Naive thymus-derived CD4-positive, alpha-beta T cell (primary cell): ENCODE measurements at places on chromosomes 16 and 17. TPM values are rescaled to one million over a fixed set of nuclear protein-coding genes. Genes with fewer than 3 reads are reported as not detected.
A peak's percentile ranks its signal among the peaks of the same experiment; 100 is the strongest.

C16orf96 gene
- polyA plus RNA-seq = not detected

MARCHF10 gene
- 0.43 TPM for polyA plus RNA-seq

CA4 gene
- polyA plus RNA-seq = not detected

C1QTNF8 gene
- polyA plus RNA-seq = not detected

BAIAP2 gene
- polyA plus RNA-seq = 4.9 TPM

PABPN1L gene
- polyA plus RNA-seq = not detected

RASL10B gene
- polyA plus RNA-seq = 0.37 TPM

ENPP7 gene
- not detected for polyA plus RNA-seq

CACNG4 gene
- polyA plus RNA-seq = not detected

OR3A3 gene
- polyA plus RNA-seq = not detected

GRCh38 chr17:57555636-57556175 is 189.4 kb downstream of the CCDC182 start:
- DNase-seq = no peak

DNA sequence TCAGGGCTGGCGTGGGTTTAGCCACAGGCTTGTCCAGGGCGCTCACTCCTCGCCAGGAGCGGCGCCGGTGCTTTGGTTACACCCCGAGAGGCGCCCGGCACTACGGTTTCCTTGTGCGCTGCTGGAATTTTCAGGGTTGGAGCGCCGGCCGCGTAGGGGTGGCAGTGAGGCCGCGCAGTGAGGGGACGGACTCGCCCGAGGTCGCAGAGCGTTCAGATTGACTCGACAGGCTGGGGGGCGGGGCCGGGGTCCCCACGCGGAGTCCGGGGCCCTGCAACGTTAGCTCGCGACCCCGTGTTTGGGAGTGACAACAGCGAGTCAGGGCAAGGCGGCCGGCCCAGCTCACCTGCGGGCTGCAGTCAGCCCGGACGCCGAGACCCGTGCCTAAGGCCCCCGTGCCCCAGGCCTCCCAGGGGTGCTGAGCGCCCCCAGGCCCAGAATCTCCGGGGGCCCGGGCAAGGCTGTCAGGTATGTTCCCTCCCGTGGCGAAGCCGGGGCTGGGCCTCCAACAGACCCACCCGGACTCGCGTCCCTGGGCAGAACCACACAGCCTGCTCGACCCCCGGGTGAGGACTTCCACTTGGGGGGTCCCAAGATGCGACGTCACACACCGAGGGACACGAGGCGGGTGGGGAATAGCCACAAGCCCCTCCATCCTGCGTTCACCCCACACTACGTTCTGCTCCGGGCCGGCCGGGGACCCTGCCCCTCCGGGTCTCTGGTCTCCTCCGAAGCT is 1.3 kb upstream of the ACTG1 start:
- peak; percentile 37 for DNase-seq

GRCh38 chr17:76633628-76634328 is 9.8 kb downstream of the ST6GALNAC1 start:
- DNase-seq = no peak

GRCh38 chr17:1229349-1229899 is 40.8 kb upstream of the BHLHA9 start:
- peak; percentile 27 for DNase-seq

DNA sequence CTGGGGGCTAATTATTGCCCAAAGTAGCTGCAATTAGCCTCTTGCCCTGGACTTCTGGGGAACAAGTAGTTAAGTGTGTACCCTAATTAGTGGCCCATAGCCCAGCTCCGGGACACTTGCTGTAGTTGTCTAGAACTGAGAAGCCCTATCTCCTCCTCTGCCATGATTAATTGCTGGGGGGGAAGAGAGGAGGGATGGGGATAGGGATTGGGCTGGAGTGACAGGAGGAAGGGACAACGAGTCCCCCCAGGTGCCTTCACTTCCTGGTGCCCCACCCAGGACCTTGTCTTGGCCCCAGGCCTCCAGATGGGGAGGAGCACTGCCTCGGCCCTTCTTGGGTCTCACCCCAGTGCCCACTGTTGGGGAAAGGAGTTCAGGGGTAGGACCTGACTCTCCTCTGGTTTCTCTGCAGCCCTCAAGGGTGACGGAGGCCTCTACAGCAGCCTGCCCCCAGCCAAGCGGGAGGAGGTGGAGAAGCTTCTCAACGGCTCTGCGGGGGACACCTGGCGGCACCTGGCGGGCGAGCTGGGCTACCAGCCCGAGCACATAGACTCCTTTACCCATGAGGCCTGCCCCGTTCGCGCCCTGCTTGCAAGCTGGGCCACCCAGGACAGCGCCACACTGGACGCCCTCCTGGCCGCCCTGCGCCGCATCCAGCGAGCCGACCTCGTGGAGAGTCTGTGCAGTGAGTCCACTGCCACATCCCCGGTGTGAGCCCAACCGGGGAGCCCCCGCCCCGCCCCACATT is 17.4 kb downstream of the NGFR start:
- no peak for DNase-seq

DNA sequence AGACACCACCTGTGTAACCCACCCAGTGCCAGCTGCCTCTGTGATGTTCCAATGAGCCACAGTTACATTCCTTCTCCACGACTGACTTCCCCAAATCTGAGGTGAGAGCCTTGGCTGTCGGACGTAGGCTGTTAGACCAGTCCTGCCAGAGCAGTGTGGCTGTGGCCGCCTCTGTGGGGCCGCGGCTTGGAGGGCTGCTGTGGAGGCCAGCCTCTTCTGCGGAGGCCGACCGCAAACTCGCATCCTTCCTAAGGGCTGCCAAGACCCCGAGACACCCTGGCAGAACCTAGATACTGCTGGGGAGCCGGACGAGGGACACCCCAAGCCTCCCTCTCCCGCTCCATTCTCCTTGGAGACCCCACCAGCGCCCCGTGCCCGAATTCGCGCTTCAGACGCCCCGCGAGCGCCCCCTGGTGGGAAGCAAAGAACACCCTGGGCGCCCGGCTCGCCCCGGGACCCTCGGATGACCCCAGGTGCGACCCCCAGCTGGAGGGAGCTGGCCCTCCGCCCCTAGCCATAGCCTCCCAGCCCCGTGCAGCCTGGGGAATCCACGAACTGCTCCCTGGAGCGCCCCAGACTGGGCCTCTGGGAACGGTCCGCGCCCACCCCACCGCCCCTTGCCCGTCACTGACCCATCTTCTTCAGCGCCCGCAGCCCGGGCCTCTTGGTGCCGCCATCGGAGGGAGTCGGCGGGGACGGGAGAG is 547 bp downstream of the PLCD3 start:
- peak; percentile 53 for DNase-seq

GRCh38 chr16:30760577-30761426 is 1.1 kb downstream of the CFAP119 start:
- no peak for DNase-seq

DNA sequence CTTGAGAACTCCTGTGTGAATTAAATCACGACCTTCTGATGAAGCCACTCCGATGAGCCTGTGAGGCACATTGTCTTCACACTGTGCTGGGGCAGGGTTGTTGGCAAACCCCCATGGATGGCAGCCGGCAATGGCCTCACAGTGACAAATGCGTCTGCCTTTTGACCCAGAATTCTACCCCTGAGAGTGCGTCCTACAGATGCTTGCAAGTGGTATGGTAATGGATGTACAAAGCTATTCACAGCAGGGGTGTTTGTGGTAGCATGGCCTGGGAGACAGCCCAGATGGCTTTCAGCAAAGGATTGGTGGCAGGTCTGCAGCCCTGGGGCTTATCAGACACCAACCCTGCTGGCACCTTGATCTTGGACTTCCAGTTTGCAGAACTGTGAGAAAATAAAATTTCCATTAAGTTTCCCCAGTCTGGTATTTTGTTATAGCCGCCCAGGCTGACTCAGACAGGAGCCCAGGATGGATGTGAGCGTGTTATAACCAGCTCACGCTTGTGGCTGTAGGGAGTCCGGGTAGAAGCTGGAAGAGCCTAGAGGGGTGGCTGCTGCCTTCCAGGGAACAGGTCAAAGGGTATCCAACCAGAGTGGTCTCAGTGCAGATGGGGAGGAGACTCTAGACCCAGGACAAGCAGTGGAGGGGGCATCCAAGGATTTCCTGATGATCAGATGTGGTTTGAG is 10.1 kb downstream of the AFMID start:
- DNase-seq = no peak

DNA sequence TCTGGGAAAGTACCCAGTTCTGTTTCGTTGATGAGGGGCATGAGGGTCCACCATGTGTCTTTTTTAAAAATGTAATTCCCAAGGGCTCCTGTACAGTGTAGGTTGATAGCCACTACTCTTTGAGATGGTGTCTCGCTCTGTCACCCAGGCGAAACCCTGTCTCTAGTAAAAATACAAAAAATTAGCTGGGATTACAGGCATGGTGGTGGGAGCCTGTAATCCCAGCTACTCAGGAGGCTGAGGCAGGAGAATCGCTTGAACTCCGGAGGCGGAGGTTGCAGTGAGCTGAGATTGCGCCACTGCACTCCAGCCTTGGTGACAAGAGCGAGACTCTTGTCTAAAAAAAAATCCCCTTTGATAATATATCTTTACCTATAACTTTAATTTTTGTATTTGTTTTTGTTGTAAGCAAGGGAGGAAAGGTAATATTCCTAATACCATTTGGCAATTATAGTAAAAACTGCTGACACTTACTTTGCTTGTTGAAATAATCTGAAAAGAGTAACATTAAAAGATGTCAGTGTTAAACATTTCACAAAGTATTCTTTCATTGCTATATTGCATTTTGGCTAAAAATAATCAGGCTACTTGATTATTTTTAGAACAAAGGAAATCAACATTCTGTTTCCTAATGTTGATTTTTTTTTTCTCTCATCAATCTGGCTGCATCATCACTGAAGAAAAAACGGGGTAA is 11.8 kb downstream of the KPNA2 start:
- no peak for DNase-seq

DNA sequence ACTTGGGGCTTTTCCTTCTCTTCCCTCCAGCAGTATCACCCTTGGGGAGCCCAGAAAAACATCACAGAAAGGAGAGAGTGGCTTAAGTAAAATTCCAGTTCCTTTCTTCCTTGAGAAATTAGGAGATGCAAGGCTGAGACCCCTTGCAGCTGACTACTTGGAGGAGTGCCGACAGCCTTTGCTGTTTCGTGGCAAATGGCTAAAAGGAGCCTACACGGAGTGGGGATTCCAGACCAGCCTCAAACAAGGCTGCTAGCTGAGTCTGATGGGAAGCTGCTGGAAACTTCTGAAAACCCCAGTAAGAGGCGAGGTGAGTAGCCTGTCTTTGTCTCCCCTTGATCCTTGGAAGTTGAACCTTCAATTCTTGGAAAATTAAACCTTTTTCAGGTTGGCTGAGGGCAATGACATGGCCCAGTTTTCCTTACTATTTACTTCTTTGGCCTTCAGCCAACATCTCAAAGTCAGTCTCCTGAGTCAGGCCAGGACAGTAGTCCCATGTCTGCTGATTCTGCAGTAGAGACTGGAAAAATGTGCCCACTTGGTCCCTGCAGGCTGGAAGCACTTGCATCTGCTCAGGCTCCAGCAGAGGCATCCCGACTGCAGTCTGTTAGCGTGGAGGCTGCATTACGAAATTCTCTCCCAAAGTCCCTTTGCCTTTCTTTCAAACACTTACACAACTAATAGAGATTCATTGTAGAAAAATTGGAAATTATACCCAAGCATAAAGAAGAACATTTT is 23.4 kb downstream of the SMIM36 start:
- no peak for DNase-seq

- DNase-seq = no peak
Observed at GRCh38 chr16:58332997-58333700, 38.3 kb upstream of the PRSS54 start.

GRCh38 chr16:9170470-9170869 is 79.0 kb downstream of the HAPSTR1 start:
- no peak for DNase-seq

- peak; percentile 66 for DNase-seq
Observed at GRCh38 chr17:7650509-7651096, at the start of gene ATP1B2. TSS of gene ATP1B2 (plus strand) at chr17:7650926. CDS start at chr17:7651519, 593 bp downstream.

- DNase-seq = no peak
Observed at GRCh38 chr17:77527409-77527808, 386.6 kb downstream of the SEC14L1 start.
